ENCODE measurements at places on chromosomes 3 and 15.

- no peak for DNase-seq
Measured at GRCh38 chr3:171847133-171847532, 4.0 kb downstream of the TMEM212 start.

- DNase-seq = no peak
Measured at GRCh38 chr15:93103823-93104222, 14.8 kb upstream of the RGMA start.

GRCh38 chr15:78424673-78425072 lies 13.3 kb upstream of the IREB2 start:
- no peak for DNase-seq

GRCh38 chr15:68565726-68566125 lies 13.1 kb upstream of the CORO2B start:
- DNase-seq = no peak

DNA sequence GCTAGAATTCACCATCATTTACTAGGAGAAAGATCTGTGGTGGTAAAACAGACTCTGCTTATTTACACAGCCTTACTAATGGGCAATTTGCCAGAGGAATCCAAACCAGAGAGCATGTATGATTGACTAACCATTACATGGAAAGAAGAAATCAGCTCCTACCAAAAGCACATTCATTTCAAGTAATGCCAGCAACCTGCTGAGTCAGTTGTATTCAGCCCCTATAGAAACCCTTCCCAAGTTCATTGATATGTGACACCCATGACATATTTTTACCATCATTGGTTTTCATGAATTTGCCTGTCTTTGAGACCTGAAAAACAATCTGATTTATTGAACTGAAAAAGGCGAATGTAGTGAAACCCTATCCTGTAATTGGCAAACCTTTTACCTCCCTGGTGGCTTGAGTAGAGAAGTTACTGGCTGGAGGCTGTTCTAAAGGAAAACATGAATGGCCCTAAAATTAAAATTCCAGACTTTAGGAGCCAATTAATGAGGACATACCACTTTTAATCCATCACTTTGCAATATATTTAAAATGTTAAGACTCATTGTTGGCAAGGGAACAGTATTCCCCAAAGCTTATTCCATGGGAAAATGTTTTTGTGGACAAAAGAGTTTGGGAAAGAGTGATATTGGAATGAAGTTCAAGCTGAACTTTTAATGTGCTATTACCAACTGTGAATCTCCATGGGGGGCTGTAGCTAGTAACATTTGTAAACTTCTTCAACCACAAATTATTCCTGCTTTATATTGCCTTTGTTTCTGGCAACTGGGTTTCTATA lies 542.9 kb downstream of the FHIT start:
- DNase-seq = peak; percentile 17

- no peak for DNase-seq
Measured at GRCh38 chr3:186021673-186022362, 84.0 kb upstream of the TRA2B start.
